Colonic mucosa (tissue), 4 donors: ENCODE measurements at places on chromosomes 5 and 9.

- no peak for DNase-seq
Observed at GRCh38 chr9:1154739-1155138, 104.6 kb downstream of the DMRT2 start.

- no peak for DNase-seq
Observed at GRCh38 chr5:129125819-129126218, 31.3 kb downstream of the ISOC1 start.

- peak; percentile 61 for DNase-seq
Observed at GRCh38 chr5:72817076-72817481, 618 bp downstream of the TNPO1 start.

DNA sequence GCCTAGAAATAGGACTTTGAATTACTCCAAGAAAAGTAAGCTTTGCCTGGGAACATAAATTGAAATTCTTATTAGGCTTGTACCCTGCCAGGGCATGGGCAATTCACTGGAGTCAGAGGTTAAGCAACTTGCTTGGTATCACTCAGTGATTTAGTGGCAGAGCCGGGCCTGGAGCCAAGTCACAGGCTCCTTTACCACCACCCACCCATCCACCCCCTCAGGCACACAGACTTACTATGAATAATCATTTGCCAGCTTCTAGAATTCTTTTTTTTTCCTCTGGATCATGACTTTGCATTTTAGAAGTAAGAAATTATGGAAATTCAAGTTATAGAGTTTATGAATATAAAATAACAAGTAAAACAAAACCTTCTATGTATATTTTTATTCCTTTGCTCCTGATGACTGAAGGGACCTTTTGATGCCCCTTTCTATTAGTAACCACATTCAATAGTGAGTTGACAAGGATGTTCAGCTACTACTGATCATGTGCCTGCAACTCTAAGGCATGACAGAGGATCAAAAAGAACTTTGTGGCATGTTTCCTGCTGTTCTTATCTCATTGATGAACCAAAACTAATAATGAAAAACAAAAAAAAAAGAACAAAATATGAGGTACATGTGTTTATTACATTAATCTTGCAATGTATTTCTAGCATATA, 614.7 kb downstream of the TLR4 start:
- no peak for DNase-seq

DNA sequence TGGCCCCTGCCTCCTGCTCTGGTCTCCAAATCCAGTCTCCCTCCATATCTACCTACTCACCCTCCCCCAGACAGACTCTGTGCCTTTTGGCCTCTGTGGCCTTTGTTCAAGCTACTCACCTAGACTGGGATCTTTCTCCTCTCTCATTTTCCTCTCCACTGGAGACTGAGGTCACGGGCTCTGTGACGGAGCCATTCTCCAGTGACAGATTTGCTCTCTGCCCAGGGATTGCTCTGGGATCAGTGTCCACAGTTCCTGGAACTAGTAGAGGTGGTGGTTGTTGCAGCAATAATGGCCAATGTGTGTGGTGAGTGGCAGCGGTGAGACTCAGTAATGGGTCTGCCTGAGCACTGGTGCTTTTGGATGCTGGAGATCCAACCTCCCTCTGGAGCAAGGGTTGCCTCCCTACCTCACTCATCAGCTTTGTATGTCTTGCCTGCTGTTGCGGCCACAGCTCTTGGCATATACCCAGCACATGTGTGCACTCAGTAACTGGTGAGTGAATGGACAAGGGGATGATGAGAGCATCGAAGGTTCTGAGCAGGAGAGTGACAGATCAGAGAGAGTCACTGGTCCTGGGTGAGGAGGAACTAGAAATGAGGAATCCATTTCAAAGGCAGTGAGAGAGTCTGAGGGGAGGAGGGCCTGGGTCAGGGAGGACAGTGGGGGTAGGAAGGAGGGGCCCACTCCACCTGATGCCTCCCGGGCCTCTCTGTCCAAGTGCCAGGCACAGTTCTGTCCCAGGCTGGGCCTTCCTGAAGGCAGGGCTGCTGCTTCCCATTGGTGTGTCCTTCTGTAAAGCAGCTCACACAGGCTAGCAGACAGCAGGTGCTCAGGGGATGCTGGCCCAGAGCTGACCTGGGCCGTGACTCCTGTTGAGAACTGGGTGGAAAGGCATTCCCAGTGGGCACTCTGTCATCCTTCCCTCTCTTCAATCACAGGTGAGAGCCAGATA, 96.5 kb upstream of the PITX1 start:
- DNase-seq: no peak

DNA sequence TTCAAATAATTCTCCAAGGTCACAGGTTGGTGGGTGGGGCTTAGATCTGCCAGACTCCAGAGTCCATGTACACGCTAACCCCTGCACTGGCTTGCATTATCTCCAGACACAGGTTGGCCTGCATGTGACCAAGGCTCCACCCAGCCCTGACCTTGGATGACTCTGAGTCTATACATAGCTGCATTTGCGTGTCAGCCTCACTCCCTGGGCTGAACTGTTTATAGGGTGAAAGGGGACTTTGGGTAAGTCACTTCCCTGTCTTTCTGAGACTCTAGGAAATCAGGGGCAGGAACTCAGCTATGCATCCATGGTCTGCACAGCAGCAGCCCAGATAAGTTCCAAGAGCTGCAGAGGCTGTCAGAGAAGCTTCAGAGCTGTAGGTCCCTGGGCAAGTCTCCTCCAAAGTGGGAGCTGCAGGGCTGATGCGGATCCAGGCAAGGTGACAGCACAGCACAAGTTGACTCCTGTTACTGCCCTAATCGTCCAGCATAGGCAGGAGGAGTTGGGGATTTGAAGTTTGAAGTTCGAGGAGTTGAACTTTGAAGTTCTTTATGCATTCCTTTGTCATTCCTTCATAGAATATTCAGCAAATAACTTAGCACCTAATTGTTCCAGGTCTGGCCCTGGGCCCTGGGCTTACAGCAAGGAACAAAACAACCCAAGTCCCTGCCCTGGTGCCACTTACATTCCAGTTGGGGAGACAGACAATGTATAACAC, 53.4 kb downstream of the SLC22A5 start:
- peak; percentile 93 for DNase-seq

- no peak for DNase-seq
Observed at GRCh38 chr5:54362434-54362833, 52.1 kb upstream of the ARL15 start.

DNA sequence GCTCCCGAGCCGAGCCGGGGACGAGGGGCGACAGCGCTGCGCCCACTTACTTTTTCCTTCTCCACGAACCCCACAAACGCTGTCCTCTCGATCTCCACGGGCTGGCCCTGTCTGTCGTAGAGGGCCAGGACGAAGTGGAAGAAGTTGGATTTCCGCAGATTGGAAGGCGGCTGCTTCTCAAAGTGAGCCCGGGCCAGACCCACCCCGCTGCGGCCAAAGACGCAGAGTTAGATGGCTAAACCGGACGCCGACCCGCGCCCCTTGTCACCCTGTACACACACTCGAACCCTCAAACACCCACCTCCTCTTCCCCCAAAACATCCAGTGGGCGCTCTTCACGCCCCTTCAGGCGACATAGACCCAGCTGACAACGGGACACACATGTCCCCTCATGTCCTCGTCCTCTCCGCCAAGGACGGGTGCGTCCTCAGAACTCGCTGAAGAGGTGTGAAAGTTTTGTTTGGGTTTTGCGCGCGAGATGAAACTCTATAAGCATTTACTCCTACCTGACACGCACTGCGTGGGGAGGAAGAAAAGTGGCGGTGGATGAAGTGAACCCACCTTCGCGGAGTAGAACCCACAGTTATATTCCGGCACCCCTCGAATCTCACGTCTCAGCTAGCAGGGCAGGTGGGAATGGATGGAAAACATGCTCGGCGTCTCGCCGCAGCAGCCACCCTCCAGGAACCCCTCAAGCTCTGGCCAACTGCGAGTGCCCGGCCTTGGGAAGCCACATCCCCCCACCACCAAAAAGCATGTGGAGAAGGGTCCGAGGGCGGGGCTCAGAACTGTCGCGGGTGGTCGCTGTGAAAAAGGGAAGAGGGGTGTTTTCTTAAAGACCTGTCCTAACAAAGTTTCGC, 2.6 kb downstream of the EBF1 start:
- DNase-seq: no peak

DNA sequence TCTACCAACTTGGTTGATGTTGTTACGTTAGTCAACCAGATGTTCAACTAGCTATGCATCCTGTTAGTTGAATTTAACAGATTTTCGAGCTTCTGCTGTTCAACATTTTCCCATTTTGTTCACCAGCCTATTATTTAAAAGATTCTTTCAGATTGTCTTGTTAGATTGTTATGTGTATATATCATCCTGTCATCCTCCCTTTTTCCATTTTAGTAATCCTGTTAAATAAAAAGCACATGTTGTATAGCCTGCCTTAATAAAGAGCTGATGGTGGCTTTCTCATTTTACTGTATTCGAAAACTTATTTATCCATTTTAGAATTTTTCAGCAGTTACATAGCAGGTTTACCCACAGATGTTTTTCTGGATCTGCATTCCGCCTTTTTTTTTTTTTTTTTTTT, 4.3 kb downstream of the TMEFF1 start:
- no peak for DNase-seq

- DNase-seq: no peak
Observed at GRCh38 chr9:124368692-124369091, 46.5 kb downstream of the PSMB7 start.

DNA sequence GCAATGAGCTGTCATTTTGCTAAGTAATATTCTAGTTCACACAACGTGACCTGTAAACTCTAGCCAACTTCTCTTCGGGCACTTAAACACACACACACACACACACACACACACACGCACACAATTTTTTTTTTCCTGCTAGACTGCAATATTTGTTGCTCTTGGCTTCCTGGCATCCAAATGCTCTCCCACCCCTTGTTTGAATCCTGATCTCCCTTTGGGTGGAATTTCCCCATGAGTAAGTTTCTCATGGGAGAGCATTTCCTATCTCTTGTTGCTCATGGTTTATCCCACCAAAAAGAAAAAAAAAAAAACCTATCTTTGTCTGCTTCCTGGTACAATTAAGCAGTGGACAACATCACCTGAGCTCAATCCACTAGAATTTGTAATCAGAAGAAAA, 54.7 kb upstream of the TSLP start:
- no peak for DNase-seq

GRCh38 chr9:4657426-4658159, 4.5 kb upstream of the PLPP6 start:
- DNase-seq: no peak

- no peak for DNase-seq
Observed at GRCh38 chr5:96896276-96896675, 20.0 kb downstream of the ERAP2 start.

DNA sequence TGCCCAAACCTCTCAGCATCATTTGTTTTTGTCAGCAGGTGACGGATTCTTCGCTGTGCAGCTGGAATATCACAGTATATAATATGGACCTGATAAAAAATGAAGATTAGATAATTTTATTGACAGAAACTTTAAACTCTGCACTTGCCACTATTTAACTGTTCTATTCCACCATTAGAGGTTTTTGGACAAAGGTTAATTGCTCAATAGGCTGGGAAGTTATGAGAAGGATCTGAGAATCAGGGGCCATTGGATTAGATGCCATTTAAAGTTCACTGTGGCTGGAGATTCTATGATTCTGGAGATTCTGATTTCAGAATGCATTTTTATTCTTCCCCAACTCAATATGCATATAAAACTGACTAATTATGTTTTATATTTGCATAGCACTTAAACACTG, 59.8 kb upstream of the ANXA1 start:
- no peak for DNase-seq

DNA sequence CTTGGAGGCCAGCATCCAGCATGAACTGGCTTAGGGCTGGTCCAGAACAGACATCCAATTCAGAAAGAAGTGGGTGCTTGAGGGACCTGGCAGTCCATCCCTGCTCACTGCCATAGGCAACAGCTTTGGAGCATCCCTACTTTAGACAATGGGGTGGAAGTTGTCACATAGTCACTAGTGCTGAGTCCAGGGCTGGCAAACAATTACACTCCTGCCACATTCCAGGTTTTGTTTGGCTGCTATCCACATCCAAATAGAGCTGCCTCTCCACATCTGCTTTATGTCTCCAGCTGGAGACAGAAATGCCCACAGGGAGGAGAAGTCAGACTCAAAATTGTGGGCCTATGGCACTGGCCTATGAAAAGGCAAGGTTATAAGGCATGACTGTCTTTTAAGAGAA, 7.0 kb downstream of the FSTL4 start:
- no peak for DNase-seq

GRCh38 chr9:19926774-19927173, 137.9 kb upstream of the SLC24A2 start:
- no peak for DNase-seq

DNA sequence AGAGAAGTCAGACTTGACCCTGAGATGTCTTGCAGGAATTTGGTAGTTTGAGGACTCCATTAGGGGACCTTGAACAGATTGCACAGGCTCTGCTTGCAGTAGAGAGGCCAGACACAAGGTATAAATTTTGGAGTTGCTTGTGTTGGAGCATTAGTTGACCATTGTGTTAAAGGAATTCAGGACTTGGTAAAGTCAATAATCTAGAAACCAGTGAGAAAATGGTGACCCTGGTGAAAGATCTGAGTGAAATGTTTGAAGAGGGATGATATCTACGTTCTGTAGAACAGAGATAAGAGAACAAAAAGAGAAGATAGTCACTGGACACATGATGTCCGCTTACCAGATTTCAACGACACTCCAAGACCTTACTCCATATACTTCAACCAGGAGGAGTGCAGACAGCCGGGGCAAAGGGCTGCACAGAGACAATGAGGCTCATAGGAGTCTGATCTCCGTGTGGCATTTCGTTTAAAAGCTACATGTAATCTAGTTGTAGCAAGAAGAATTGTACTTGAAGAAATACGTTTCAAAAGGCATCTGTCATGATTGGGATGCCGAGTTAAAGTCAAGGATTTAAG, 13.2 kb downstream of the DNAJC25 start:
- DNase-seq: no peak

DNA sequence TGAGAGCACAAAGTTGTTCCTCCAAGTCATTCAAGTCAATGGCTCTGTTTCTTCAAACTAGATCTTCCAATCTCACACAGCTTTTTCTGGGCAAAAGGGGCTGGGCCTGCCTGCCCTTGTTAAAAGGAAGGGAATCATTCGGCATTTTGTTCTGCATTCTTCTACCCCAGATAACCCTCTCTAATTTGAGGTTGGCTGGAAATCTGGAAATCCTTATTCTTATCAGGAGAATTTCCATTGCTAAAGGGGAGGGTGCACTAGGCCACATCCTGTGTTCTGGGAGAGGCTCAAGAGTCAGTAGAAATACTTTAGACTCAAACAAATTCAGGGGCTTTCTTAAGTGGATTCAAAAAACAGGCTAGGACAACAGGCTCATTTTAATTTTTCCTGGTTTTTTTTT, 384.7 kb upstream of the ZNF462 start:
- DNase-seq: no peak

- DNase-seq: no peak
Observed at GRCh38 chr9:21294364-21294774, 10.7 kb downstream of the IFNA5 start.

GRCh38 chr5:149256451-149256850, 15.2 kb upstream of the AFAP1L1 start:
- no peak for DNase-seq

DNA sequence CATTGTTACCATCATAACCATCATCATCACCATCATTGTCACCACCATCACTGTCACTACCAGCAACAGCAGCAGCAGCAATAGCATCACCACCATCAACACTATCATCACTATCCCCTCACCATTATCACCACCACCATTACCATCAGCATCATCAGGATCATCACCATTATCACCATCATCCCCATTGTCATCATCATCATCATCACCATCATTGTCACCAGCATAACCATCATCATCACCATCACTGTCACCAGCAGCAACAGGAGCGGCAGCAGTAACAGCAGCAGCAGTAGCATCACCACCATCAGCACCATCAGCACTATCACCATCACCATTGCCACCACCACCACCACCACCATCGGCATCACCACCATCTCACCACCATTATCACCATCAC, 48.4 kb downstream of the S1PR3 start:
- no peak for DNase-seq

- DNase-seq: no peak
Observed at GRCh38 chr9:113488071-113488470, 24.5 kb downstream of the RGS3 start.
